ENCODE measurements at places on chromosomes 2 and 18.

DNA sequence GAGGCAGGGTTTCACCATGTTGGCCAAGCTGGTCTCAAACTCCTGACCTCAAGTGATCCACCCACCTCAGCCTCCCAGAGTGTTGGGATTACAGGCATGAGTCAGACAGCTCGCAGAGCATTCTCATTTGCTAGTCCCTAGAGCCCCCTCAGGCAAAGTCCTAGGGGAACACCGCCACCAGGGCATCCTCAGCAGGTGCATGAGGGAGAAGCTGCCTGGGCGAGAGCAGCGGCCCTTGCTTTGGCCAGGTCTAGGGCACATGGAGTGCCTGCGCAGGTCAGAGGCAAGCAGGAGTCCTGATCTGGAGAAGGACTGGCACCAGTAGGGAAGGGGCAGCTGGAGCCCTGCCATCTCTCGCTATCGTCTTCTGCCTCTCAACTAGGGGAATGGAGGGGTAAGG, 32.4 kb downstream of the NGEF start:
- no peak for DNase-seq

DNA sequence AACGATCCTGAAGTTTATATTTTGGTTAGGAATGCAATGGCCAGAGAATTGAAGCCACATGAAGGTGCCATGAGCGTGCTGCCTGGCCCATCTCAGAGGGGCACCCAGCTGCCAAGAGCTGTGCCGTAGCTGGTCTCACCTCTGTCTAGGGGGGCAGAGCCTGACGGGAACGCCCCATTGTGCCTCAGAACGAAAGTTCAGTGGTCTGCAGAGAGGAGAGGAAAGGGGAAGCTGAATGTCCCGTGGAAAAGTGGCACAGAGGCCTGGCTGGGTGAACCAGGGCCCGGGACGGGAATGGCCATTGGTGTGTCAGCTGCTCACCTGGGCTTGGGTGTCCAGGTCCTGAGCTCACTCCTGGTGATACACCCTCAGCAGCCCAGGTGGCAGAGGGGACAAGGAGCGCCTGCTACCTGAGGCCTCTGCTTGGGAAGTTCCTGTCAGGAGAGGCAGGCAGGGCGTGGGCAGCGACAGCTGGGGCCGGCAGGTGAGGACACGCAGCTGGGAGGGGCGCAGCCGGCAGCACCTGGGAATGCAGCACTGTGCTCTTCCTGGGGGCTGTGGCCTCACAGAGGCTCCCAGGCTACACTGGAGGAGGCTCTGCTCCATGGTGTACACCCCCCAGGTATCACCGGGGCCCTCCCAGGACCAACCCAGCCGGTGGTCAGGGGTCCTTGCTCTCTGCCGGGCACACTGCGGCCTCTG, 67.3 kb downstream of the PARD6G start:
- peak; percentile 83 for DNase-seq

DNA sequence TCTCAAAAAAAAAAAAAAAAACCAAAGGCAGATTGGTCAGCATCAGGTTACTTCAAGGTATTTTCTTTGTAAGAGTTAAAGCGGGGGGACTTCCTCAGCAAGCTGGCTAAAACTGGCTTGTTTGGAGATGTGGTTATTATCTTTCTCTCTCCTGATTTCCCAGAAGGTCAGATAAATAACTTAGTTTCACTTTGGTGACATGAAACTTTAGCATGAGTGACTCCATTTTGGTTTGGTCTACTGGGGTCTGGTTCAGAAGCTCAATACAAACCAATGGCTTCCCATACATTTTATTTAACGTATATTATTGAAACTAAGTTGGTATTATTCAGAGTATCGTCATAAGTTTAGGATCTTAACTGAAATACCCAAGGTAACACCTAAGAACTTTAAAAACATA, 41.6 kb upstream of the AMMECR1L start:
- no peak for DNase-seq

DNA sequence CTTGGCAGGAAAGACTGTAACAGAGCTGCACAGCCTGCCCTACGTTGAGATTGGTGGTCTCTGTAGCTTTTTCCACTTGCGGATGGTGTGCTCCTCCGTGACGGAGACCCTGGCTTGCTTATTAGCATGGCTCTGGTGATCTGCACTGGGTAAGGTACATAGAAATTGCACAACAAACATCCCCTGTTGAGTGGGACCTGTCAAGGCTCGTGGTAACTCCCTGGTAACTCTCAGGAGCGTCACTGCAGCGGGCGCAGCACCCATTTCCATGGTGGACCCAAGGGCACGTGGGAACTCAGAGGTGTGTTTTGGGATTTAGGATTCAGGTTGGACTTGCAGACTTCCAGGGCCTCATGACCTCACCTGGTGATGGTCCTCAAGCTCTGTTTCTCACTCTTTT, 1.1 kb downstream of the TRAF3IP1 start:
- no peak for DNase-seq

- no peak for DNase-seq
Measured at GRCh38 chr2:64323197-64323596, 130.8 kb upstream of the LGALSL start.

DNA sequence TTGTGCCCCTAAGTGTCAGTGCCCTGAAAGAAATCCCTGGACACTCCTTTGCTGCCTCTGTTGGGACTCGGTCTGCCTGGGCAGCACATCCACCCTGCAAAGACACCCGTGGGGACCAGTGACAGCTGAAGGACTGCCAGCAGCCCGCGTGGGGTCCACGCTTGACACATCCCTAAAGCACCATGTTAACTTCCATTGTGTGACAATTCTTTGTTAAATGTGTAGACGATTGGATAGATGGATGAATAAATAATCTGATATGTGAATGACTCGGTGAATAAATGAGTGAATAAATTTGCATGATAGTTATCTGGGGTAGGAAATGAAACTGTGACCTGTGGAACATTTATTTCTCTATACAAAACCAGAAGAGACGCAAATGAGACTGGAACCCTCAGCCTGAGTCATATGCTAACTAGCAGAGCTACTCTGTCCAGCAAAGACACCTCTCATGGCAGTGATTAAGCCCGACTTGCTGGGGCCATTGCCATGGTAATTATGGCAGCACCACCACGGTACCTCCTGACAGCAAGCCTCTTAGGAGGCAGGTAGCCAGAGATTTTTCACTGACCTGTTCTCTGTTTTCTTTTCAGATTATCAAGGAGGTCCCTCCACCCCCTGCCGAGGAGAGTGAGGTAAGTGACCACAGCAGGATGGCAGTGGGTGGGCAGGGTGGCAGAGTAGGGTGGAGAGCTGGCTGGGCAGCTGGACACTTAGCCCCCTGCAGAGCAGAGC, 156.8 kb downstream of the ANTXR1 start:
- no peak for DNase-seq

All from keratinocyte (primary cell).